ENCODE measurements at places on chromosomes 6 and 20. TPM values are rescaled to one million over a fixed set of nuclear protein-coding genes. Genes with fewer than 3 reads are reported as not detected.
A peak's percentile ranks its signal among the peaks of the same experiment; 100 is the strongest.

- DNase-seq: no peak
Observed at GRCh38 chr6:137277971-137278637, 58.9 kb upstream of the IFNGR1 start.

DNA sequence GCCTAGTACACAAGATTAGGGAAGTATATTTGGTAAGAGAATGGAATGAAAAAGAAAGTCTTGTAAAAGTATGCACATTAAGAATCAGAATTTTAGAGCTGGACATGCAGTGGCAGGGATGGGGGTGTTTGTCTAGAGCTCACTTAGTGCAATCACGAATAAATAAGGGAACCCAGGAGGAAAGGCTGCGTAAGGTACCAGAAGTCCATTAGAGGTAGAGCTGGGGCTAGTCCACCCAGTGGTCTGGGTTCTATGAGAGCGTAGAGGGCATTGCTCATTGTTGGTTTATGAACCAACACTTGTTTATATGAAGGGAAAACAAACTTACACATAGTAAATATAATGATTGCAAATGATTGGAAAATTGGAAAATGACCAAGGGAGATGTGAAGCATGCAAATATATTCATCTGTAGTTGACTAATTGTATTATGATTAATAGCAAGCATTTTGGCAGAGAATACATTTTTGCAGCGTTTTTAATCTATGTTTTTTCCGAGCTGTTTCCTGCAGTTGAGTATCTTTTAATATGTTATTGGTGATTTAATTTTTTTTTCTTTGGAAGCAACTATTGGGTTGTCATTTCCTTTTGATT lies 3.2 kb downstream of the CDC40 start:
- no peak for DNase-seq

GRCh38 chr6:45864651-45865050 lies 151.0 kb downstream of the CLIC5 start:
- DNase-seq: no peak

- DNase-seq: no peak
Observed at GRCh38 chr20:23358923-23359593, 2.9 kb upstream of the GZF1 start.

GRCh38 chr6:107719160-107719559 lies 105.0 kb downstream of the SCML4 start:
- DNase-seq: no peak

GRCh38 chr20:57425150-57426013 lies 34.2 kb downstream of the RBM38 start:
- DNase-seq: no peak

- DNase-seq: peak; percentile 91
Observed at GRCh38 chr20:5078399-5078958, 41.3 kb downstream of the PCNA start.

DNA sequence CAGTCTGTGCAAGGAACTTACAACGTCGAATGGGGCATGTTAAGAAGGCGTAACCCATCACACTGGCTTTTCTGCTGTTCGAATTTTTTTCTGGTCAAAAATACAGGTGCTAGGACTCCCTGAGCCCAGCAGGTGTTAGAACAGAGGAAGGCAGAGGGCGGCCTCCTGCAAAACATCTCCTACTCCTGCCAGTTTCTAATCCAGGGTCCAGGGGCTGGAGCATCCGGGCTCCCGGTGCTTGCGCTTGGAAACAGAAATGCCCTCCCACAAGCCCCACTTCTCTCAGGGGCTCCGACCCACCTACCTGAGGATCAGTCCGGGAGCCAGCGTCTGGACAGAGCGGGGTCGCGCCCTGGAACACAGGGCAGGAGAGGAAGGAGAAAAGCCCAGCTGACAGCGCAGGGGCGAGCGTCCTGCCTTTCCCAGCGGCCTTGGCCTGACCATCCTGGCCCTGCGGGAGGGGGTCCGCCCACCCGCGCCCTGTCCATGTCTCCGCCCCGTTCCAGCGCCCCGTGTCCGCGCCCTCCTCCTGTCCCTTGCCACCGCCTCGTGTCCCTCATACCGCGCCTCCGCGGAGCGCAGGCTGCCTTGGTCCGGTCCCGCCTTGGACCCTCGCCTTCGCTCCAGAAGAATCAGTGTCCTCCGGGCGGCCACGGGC lies 14.8 kb upstream of the LPA start:
- DNase-seq: no peak

GRCh38 chr20:52869698-52870501 lies 102.3 kb upstream of the TSHZ2 start:
- DNase-seq: no peak

- no peak for DNase-seq
Observed at GRCh38 chr6:79797912-79798311, 149.4 kb downstream of the ELOVL4 start.

DNA sequence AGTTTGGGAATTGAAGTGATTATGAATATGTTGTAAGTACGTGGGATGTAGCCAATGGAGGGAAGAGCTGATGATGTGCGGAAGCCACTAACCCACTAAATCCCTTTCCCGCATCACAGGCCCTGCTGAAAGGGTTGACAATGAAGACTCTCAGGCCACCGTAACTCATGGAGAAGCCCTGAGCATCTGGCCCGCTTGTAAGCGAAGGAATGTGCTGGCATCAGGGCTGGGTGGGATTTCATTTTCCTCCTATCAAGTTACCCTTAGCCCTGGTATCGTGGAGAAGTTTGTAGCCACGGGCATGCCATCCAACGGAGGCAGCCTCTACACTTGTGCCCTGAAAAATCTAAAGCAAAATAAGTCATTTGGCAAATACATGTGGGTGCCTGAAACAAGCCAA lies 355.0 kb downstream of the CDH26 start:
- DNase-seq: no peak

DNA sequence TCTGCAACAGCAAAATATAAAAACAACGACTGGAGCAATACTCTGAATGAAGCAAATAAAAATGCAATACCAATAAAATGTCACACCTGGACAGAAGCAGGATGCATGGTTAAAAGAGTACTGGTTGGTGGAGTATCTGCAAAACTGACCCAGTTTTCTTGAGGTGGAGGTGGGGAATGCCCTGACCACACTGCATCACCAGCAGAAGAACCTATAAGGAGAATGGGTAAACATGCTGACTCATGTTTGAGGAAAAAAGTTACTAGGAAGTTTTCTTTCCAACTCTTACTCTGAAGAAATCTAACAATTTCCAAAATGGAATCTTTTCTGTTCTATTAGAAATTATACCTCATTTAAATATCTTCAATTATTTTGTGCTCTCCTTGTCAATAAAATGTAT lies 43.6 kb downstream of the REPS1 start:
- no peak for DNase-seq

- no peak for DNase-seq
Observed at GRCh38 chr6:159772196-159772595, 10.4 kb downstream of the ACAT2 start.

DNA sequence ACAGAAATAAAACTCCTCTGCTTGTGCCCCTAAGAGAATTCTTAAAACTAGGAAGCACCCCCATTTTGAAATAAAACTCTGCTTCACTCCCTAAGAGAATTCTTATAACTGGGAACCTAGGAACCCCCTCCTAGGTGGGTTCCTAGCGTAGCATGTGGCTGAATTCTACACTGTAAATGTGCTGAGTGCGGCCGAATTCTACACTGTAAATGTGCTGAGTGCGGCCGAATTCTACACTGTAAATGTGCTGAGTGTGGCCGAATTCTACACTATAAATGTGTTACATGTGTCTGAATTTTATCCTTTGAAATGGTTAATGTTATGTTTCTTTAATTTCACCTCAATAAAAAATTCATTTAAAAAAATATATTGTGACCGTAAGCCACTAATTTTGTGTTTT lies 79.3 kb downstream of the PSMB1 start:
- DNase-seq: no peak

DNA sequence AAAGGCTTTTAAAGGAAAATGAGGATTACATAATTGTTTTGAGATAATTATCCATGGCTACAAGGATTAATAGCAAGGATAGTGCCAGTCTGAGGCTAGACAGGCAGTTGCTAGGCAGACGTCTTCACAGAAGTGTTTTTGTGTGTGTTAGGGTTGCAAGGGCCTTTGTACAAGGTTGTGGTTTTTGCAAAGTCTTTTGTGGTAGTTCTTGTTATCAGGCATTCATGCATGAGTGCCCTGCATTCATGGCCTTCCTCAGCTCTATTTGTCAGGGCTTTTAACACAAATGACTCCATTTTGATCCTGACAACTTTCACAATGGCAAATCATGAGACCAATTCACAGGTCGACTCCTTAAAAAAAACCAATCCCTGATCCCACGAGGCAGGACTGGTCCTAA lies 68.1 kb upstream of the TXNDC5 start:
- DNase-seq: peak; percentile 35

DNA sequence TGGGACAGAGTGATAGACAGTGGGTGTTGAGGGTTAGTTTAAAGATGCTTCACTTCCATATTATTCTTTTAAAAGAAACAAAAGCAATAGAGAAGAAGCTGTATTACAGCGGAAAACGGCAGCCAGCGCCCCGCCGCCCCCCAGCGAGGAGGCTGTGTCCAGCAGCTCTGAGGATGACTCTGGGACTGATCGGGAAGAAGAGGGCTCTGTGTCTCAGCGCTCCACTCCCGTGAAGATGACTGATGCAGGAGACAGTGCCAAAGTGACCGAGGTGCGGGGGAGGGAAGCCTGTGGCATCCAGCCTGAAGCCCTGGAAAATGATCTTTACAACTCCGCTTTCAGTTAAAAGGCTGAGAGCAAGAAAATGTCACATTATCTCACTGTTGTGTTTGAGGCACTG lies 100.2 kb downstream of the FIG4 start:
- no peak for DNase-seq

DNA sequence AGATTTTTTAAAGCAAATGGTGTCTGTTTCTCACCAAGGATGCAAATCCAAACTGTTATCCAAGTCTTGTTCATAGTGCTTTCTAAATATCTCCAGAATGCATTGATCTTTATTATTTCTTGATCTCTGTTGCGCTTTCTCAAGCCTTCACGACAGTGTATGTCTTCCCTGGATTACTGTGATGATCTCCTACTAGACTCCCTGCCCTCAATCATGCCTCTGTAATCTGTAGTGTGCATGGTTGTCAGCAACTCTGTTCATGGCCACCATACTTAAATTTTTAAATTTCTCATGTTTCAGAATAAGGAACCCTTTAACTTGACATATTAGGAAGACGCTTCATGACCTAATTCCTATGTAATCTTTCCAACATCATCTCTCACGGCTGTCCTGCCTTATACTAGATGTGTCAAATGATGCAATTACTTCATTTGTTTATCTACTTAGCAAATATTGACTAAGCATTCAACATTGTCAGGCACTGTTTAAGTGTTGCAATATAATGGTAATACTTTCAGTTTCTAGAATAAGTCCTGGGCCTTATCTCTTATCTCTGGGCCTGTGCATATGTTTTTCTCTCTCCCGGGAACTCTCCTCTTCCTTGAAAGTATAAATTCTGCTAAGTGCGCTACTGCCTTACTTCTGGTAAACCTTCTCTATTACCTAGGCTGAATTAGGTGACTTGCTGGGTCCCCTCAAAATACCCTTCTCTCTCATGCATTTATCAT lies 25.6 kb upstream of the AHI1 start:
- no peak for DNase-seq

DNA sequence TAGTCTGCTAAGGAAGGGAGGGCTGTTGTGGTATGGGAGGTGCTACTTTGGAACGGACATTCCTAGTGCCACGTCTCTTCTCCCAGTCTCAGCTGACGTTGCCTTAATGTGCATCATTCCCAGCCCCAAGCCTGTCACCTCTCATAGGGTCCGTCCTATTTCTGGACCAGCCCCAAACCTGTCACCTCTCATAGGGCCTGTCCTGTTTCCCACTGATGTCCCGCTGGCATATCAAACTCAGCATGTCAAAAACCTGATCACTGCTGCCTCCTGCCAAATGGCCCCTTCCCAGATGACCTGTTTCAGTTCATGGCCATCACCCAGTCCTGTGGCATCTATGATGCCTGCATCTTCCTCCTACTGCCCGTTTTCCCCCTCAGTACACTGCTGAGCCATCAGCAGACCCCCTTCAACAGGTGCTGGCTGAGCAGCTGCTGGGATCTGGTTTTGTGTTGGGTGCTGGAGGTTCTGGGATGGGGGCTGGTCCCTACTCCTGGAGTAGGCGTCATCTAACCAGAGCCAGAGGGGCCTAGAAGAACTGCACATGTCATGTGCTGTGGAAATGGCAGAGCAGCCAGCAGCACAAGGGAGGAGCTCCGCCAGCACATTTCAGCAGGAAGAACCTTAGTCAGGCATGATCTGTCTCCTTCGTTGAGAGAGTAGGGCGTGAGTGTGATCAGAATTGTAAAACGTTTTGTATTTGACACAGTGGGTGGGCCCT lies 3.3 kb downstream of the ENTPD6 start:
- no peak for DNase-seq

- DNase-seq: no peak
Observed at GRCh38 chr6:166450167-166450873, 67.6 kb upstream of the MPC1 start.

DNA sequence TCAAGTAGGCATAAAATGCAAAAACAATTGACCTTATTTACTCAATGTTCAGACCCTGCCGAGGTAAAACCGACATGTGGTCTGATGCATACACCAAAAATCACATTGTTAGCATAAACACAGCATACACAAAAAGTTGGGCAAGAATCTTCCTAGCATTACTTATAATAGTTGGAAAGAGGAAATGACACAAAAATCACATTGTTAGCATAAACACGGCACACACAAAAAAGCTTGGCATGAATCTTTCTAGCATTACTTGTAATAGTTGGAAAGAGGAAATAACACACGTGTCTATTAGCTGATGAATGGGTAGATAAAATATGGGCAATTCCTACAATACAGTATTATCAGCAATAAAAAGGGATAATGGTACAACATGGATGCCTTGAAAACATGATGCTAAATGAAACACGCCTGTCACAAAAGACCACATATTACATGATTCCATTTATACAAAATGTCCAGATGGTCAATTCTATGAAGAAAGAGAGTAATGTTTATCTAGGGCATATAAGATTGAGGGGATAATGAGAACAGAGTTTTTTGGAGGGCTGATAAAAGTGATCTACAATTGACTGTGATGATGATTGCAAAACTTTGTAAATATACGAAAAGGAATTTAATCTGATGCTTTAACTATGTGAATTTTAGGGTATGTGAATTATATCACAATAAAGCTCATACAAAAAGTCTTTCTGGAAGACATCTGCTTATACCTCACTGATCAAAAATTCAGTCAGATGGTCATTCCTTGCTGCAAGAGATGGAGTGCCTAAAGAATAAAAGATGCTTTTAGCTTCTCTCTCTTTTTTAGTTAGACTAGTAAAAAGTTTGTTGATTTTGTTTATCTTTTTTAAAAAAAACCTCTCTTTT lies 1019.5 kb upstream of the CITED2 start:
- no peak for DNase-seq

- DNase-seq: no peak
Observed at GRCh38 chr6:158284876-158285655, 27.2 kb upstream of the TULP4 start.

GRCh38 chr6:170464524-170464979 lies 88.6 kb downstream of the PSMB1 start:
- DNase-seq: no peak

ZNF217 gene
- total RNA-seq: 92.6 TPM

KCNK17 gene
- total RNA-seq: not detected

MAP7 gene
- 0.63 TPM for total RNA-seq

PHACTR1 gene
- 129 TPM for total RNA-seq

NKX2-2 gene
- not detected for total RNA-seq

GCNT2 gene
- total RNA-seq: 38.1 TPM

SLC17A3 gene
- not detected for total RNA-seq

SPATS1 gene
- total RNA-seq: not detected

ASIP gene
- not detected for total RNA-seq
